RPMI7951 (cell line): ENCODE measurements at places on chromosomes 16 and 17. TPM values are rescaled to one million over a fixed set of nuclear protein-coding genes. Genes with fewer than 3 reads are reported as not detected.

The TEX14 gene
- total RNA-seq = not detected in 2 replicates

The DYNLRB2 gene
- total RNA-seq = not detected in 2 replicates

The KCTD5 gene
- 39.7 and 55.6 TPM in 2 replicates for total RNA-seq

The CD300LB gene
- not detected in 2 replicates for total RNA-seq

The MLST8 gene
- 19.9 and 23.4 TPM in 2 replicates for total RNA-seq
